ENCODE measurements at places on chromosomes 5 and 9.

- H3K27me3 ChIP-seq: no peaks in the 10 kb centered on the region
- H3K4me1 ChIP-seq: peaks cover 31% of the 10 kb centered on the region
- H3K4me3 ChIP-seq: no peak overlapping the region
- H3K27ac ChIP-seq: no peak overlapping the region
- peaks cover 47% of the 10 kb centered on the region for H3K36me3 ChIP-seq
These were observed 7.9 kb downstream of the NSD1 start for GRCh38 chr5:177141496-177141895.

- no peak overlapping the region for H3K4me3 ChIP-seq
- no peak overlapping the region for H3K27ac ChIP-seq
- peaks cover 95% of the 10 kb centered on the region for H3K27me3 ChIP-seq
- no peaks in the 10 kb centered on the region for H3K36me3 ChIP-seq
- DNase-seq: no peak
These were observed 2.9 kb upstream of the NPDC1 start for GRCh38 chr9:137048655-137049543.

DNA sequence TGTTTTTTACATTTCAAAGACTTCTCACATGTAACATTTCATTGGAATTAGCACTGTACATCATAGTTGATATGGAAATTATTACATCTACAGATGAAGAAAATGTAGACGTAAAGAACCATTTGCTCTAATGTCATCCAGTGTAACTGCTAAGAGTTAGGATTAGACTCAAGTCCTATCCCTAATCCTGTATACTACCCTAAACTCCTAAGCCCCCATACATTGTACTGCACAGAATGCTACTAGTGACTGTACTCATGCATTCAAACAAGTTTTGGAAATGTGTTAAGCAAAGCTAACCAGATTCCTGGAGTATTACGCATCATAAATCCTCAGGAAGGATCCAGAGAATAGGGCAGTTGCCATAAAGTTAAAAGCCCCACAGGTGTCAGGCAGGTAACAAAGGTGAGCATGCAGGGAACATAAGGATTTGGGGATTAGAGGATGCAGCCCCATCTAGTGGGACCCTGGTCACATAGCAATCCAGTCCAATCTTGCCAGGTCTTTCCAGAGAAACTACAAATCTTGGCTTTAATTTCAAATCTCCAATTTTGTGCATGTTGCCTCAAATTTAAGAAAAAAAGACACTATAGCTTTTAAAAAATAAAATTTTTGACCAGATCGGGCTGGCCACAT, 32.0 kb downstream of the HAVCR1 start:
- H3K4me3 ChIP-seq: no peak overlapping the region
- H3K27ac ChIP-seq: peak overlapping the region; percentile 81

DNA sequence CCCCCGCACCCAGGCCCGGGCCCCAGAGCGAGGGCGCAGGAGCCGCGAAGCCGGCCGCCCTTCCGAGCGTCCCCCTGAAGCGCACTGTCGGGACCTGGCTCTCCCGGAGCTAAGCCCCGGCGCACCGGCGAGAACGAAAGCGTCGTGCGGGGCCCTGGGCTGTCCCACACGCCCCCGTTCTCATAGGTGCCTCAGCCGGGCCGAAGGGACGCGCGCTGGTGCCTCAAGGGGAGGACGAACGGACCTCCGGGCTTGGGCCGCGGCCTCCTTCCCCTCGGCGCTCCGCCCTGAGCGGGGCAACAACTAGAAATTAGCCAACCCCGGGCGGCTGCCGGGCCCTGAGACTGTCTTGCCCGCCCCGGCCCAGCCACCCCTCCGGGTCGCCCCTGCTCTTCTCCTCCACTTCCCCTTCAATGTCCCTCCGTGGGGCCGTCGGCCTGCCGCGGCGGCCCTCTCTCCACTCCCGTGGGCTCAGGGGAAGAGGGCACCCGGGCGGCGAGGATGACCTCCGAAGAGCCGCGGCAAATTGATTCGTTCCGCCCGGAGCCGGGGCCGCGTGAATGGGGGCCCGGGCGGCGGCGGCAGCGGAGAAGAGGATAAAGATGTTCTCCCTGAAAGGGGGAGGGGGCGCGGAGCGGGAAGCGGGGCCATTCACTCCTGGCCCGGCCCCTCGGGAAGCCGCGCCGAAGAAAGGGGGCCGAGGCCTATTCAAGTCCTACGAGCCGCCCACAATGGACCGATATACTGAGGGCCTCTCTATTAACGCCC, 3.5 kb upstream of the PRDM12 start:
- peak; percentile 17 for DNase-seq
- peaks cover 100% of the 10 kb centered on the region for H3K27me3 ChIP-seq
- H3K4me1 ChIP-seq: peaks cover 15% of the 10 kb centered on the region
- H3K4me3 ChIP-seq: no peak overlapping the region

GRCh38 chr9:111872886-111873285, 23.7 kb upstream of the UGCG start:
- DNase-seq: no peak
- peaks cover 5% of the 10 kb centered on the region for H3K4me1 ChIP-seq
- no peak overlapping the region for H3K27ac ChIP-seq
- H3K4me3 ChIP-seq: no peak overlapping the region

- peaks cover 16% of the 10 kb centered on the region for H3K4me1 ChIP-seq
- peak overlapping the region; percentile 44 for H3K27ac ChIP-seq
- peaks cover 46% of the 10 kb centered on the region for H3K36me3 ChIP-seq
- no peak overlapping the region for H3K4me3 ChIP-seq
- no peaks in the 10 kb centered on the region for H3K27me3 ChIP-seq
These were observed 11.4 kb downstream of the MTAP start for GRCh38 chr9:21813575-21814473.

DNA sequence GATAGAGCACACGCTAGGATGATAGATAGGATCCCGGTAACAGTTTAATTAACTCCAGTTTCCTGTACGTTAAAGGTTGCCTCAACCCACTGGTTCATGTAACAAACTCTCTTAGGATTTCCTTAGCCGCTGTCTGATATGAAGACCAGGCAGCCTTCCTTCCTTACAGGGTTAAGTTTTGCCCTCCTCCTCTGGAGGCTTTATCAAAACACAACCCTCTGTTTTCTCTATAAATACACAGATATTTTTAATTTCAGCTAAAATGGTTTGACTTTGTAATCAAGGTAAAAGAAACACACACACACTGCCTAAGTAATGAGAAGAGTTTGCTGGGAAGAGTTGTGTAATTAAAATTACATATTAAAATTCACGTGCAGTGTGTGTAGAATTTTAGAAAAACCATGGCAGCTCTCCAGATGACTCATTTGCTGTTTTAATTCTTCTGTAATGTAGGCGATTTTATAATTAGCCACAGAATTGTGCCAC, 369.8 kb downstream of the CSNK1G3 start:
- no peaks in the 10 kb centered on the region for H3K4me1 ChIP-seq
- no peak overlapping the region for H3K27ac ChIP-seq
- no peak overlapping the region for H3K4me3 ChIP-seq
- H3K27me3 ChIP-seq: no peaks in the 10 kb centered on the region
- H3K36me3 ChIP-seq: no peaks in the 10 kb centered on the region

GRCh38 chr5:170560938-170561337, 57.1 kb downstream of the KCNIP1 start:
- peaks cover 42% of the 10 kb centered on the region for H3K27me3 ChIP-seq
- H3K4me3 ChIP-seq: no peak overlapping the region
- no peak for DNase-seq
- H3K36me3 ChIP-seq: no peaks in the 10 kb centered on the region
- no peak overlapping the region for H3K27ac ChIP-seq

DNA sequence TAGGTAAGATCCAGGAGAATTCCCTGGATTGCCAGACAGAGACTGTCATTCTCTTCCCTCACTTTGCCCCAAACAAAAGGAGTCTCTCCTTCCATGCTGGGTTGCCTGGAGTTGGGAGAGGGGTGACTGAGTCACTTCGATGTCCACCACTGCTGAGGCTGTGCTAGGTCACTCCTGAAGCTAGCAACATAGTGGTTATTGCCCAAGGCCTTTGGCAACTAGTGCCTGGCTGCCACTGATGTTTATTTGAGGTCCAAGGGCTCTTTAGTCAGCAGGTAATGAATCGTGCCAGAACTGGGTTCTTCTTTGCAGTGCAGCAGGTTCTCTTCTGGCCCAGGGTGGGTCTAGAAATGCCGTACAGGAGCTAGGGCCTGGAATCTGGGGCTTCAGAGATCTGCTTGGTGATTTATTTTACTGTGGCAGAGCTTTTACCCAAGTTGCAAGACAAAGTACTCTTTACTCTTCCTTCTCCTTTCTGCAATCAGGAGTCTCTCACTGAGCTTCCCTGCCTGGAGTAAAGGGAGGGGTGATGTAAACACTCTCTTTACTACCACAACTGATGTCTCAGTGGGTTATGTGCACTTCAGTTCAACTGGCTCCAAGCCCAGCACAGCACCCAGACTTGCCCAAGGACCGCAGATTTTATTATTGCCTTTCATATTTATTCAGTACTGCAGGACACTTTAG, 155.7 kb upstream of the SH3GL2 start:
- no peak overlapping the region for H3K4me3 ChIP-seq
- H3K27ac ChIP-seq: no peak overlapping the region
- H3K27me3 ChIP-seq: no peaks in the 10 kb centered on the region
- H3K36me3 ChIP-seq: no peaks in the 10 kb centered on the region
- no peaks in the 10 kb centered on the region for H3K4me1 ChIP-seq

GRCh38 chr9:92775466-92775865, 10.8 kb upstream of the BICD2 start:
- peaks cover 10% of the 10 kb centered on the region for H3K4me1 ChIP-seq
- no peak overlapping the region for H3K27ac ChIP-seq
- H3K27me3 ChIP-seq: peaks cover 17% of the 10 kb centered on the region
- no peak for DNase-seq
- H3K4me3 ChIP-seq: no peak overlapping the region
- no peaks in the 10 kb centered on the region for H3K36me3 ChIP-seq

- H3K4me3 ChIP-seq: no peak overlapping the region
- peaks cover 1% of the 10 kb centered on the region for H3K4me1 ChIP-seq
- H3K27me3 ChIP-seq: no peaks in the 10 kb centered on the region
- peaks cover 5% of the 10 kb centered on the region for H3K36me3 ChIP-seq
These were observed 49.0 kb downstream of the SECISBP2 start for GRCh38 chr9:89367281-89367680.

DNA sequence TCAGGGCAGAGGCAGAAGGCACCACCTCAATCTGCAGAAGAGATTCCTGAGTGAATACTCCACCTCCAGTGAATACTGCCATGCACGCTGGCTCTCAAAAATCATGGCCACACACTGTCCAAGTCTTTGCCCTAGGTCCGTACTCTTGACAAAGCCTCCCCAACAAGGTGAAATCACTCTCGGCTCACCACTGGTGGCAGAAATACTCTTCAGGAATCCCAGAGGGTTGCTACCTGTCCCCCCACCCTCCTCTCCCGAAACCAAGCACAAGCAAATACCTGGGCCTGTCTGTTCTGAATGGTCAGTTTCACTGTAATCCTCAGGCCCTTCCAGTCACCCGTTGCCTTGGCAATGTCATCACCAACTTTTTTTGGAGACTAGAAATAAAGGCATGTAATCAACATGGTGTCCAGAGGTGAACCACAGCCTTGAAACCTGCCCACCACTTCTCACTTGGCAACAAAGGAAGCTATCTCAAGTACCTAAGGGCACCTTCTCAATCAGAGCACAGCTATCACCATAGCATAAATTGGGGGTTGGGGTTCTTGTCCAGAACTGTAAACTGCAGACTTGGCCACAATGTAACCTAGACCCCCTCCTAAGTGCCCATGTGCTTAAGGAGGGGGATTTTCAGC, 1.8 kb downstream of the RPL12 start:
- DNase-seq: no peak
- peaks cover 4% of the 10 kb centered on the region for H3K27me3 ChIP-seq
- peak overlapping the region; percentile 97 for H3K27ac ChIP-seq
- H3K4me3 ChIP-seq: peak overlapping the region; percentile 94
- peaks cover 49% of the 10 kb centered on the region for H3K4me1 ChIP-seq

DNA sequence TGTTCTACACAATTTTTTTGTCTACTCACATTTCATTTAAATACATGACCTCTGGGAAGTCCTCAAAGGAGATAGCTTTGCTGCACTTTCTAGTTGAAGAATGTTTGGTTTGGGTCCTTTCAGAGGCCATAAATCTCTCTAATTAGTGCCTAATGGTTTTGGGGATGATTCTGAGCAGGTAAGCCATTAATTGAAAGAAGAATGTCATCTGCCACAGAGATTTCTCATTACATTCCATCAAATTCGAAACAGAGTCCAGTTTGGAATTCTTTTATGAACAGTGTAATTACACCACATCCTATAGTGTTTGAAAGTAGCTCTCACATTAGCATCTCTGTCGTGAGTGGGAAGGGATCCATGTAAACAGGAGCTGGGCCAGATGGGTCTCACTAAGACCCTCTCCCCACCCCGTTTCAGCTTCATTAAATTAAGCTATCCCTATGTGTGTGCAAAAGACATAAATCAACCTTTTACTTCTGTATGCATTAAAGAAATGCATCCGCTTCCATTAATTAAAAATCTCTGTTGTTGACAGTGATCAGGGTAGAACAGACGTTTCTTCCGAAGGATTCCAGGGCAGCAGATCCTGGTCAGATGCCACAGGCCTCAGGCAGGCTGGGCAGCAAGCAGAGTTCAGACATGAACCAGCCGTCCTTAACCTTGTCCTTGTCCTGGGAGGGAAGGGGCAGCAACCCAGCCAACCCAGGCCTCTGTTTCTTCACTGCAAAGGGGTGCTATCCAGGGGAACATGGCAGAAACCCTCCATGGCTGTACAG, 99.8 kb upstream of the MAP1B start:
- H3K4me1 ChIP-seq: no peaks in the 10 kb centered on the region
- no peak overlapping the region for H3K27ac ChIP-seq
- no peak for DNase-seq
- H3K27me3 ChIP-seq: peaks cover 5% of the 10 kb centered on the region
- H3K4me3 ChIP-seq: no peak overlapping the region

GRCh38 chr9:23837038-23837437, 11.0 kb upstream of the ELAVL2 start:
- no peak overlapping the region for H3K4me3 ChIP-seq
- no peaks in the 10 kb centered on the region for H3K4me1 ChIP-seq
- no peak overlapping the region for H3K27ac ChIP-seq
- no peak for DNase-seq
- no peaks in the 10 kb centered on the region for H3K36me3 ChIP-seq
- no peaks in the 10 kb centered on the region for H3K27me3 ChIP-seq

GRCh38 chr9:124029617-124030016, 18.0 kb downstream of the LHX2 start:
- no peak overlapping the region for H3K27ac ChIP-seq
- H3K36me3 ChIP-seq: no peaks in the 10 kb centered on the region

DNA sequence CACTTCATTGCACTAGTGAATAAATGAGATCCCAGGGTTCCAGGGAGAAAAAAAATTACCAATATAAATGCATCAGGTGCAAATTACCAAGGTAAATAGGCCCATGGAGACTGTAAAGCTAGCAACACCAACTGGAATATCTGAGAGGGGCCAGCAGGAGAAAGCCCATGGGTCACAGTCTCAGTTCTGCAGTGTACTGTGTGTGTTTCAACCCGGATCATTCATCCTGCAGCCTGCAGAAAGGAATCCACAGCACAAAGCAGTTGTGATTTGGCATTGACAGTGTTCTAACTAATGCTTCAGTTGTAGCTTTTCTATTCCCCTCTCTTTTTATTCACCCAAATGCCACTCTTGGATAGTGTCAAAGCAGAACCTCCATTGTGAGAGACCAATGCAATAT, 171.0 kb downstream of the EFNA5 start:
- H3K27me3 ChIP-seq: no peaks in the 10 kb centered on the region
- no peaks in the 10 kb centered on the region for H3K36me3 ChIP-seq
- no peak for DNase-seq
- H3K27ac ChIP-seq: no peak overlapping the region
